ENCODE measurements at places on chromosomes 3 and 15. TPM values are rescaled to one million over a fixed set of nuclear protein-coding genes. Genes with fewer than 3 reads are reported as not detected.

The MYL3 gene
- not detected for total RNA-seq

The KLHL6 gene
- total RNA-seq: under 0.01 TPM

The KBTBD13 gene
- total RNA-seq: not detected

The RHOA gene
- total RNA-seq: 637 TPM

The ARNT2 gene
- total RNA-seq: 3.7 TPM

The LDHAL6B gene
- total RNA-seq: not detected

The CFAP44 gene
- total RNA-seq: 2.1 TPM

Data from uterine smooth muscle cell (primary cell).